ENCODE measurements at places on chromosomes 13 and 19.

GRCh38 chr13:27236478-27236877, 14.9 kb upstream of the RPL21 start:
- DNase-seq, result no peak

DNA sequence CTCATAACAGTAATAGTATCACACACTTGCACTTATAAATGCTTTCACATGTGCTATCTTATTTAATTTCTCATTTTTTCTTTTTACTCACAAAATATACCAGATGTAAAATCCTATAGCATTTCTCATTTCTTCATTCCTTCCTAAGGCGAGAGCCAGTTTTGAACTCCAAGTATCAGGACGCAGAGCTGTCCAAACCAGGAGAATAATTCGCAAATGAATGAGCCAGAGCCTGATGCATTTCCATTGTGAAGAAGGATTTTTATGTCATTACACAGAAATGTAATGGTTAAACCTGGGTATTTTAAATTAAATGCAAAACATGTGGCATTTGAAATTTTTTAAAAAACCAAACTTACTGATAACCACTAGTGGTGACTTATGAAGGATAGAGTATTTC, 244.3 kb downstream of the RGCC start:
- DNase-seq, result no peak

GRCh38 chr13:39044536-39044935, 6.3 kb downstream of the NHLRC3 start:
- DNase-seq, result no peak

- DNase-seq, result no peak
These were observed 476.4 kb upstream of the SLC10A2 start for GRCh38 chr13:103542648-103543047.

DNA sequence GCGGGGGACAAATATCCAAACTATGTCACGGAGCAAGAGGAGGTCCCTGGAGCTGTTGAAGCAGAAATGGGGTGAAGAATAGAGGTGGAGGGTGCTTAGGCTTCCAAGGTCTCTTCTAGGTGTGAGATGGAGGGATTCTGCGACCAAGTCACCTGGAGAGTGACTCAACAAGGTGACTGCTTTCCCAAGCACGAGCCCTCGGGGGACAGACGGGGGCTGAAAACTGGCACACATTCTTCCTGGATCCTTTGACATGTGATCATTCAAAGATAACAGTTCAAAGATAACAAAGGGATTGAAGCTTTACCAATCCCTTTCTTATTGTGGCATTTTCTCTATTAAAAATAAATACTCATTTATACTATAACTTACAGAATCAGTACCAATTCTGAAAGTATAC, 2.2 kb upstream of the TEX101 start:
- no peak for DNase-seq

- peak; percentile 71 for DNase-seq
These were observed 4.8 kb upstream of the KCNC3 start for GRCh38 chr19:50333737-50334617.

All from activated naive CD4-positive, alpha-beta T cell (primary cell).